ENCODE measurements at places on chromosomes 4 and X.
A peak's percentile ranks its signal among the peaks of the same experiment; 100 is the strongest.

DNA sequence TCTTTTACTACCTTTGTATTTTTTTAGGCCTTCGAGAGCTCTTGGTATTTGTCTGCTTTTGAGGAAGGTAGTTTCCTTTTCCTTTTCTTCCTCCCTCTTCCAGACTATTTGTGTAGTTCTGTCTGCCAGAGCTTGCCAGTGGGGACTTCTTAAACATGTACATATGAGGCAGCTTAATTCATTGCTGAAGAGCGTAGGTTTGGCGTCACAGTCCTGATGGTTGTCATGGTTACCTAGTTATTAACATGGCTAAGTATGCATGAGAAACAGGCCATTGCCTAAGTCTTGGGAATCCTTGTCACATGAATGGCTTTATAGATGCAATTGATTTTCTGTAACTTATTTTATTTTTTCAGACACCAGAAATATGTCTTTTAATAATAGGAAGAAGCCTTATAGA lies 48.5 kb upstream of the ARMCX2 start:
- no peak for DNase-seq

DNA sequence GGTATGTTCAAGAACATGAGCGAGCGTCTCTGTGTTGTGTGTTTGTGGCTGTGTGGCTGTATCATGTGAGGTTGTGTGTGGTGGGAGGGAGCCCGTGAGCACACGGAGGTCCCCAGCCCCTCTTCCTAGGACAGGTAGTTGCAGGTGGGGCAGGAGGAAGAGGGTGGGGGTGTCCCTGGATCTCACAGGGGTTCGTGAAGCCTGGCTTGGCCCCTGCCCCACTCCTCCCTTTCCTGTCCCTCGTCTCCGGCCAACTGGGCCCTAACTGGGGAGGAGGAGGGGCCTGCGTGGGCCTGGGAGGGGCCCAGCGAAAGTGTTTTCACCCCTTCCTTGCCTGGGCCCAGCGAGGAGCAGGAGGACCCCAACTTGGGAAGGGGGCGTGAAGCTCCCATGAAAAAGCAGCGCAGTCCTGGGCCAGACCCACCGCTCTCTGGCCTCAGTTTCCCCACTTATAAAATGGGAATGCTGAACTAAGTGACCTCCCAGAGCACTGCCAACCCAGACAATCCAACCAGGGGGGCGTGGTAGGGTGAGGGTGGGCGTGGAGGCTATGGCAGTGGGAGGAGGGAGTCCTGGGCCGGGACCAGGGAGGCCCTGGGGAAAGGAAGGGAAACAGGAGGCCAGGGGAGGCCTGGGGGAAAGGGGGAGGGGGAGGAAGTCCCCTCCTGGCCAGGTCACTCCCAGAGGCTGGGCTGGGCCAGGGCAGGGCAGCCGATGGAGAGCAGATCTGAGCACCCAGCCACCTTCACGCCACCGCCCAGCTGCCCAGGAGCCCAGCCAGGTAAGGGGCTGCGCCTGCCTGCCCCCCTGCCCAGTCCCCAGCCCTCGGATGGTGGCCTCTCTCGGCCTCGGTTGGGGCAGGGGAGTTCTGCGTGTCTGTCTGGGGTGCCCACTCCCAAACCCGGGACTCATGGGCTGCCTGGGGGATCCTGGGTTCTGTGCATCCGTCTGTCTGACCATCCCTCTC lies at the start of gene AVPR2:
Gene AVPR2 (plus strand): TSS at position 683 of the 967 bp plus-strand sequence. CDS start 473 bp downstream, outside the sequence.
- no peak for DNase-seq

GRCh38 chr4:18296411-18296810 lies 274.9 kb upstream of the LCORL start:
- no peak for DNase-seq

DNA sequence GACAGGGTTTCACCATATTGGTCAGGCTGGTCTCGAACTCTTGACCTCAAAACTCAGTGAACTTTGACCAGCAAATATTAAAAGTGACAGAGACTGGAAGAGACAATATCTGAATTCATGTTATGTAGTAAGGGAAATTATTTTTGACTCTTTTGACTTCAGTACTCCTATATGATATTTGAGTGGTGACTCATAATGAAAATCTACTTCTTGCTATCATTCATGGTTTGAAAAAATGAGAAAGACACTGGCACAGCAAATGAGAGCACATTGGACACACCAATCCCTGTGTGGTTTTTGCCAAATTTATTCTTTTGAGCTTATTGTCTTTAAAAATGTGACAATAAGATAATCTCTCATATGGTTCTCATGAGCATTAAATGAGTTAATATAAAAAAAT lies 109.4 kb downstream of the GPM6A start:
- no peak for DNase-seq

DNA sequence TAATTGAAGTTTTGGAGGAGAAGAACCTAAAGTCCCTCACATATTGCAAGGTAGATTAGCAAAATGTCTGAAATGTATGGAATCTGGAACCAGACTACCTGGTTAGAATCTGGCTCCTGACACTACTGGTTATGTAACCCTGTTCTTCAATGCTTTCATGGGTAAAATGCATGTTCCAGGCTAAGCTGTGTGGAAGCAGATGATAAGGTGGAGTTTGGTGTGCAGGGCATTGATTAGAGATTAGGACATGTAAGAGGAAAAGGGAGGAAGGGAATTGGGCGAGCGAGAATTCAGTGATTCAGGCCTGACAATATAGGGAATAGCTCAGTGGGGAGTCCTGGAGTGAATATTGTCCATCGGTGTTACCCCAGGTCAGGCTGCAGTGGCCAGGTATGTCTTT lies 165.8 kb upstream of the SFRP2 start:
- no peak for DNase-seq

GRCh38 chr4:184383497-184384055 lies 90.8 kb downstream of the IRF2 start:
- DNase-seq: peak; percentile 96

- DNase-seq: peak; percentile 92
Observed at GRCh38 chr4:74056858-74057562, 18.5 kb upstream of the CXCL3 start.

DNA sequence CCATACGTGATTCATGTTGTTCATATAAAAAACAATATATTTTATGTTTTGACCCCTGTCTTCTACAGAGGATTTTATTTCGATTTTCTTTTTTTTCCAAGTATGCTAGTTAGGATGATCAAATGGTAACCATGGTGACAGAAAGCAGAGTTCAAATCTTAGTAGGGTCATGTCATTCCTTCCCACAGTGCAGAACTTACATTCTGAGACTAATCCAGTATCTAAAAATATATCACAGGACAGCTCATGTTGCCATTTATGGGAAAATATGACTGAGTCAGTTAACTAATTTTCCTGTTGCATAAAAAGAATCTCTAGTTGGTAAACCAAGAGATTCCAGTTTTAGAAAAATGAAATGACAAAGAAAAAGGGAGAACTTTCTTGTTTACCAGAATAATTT lies 209.5 kb downstream of the PARM1 start:
- peak; percentile 72 for DNase-seq

- DNase-seq: no peak
Observed at GRCh38 chr4:81469781-81470455, 1.8 kb downstream of the RASGEF1B start.

All from mesenchymal stem cell (in vitro differentiated cells and primary cell).